ENCODE measurements at places on chromosomes 6 and 20.

DNA sequence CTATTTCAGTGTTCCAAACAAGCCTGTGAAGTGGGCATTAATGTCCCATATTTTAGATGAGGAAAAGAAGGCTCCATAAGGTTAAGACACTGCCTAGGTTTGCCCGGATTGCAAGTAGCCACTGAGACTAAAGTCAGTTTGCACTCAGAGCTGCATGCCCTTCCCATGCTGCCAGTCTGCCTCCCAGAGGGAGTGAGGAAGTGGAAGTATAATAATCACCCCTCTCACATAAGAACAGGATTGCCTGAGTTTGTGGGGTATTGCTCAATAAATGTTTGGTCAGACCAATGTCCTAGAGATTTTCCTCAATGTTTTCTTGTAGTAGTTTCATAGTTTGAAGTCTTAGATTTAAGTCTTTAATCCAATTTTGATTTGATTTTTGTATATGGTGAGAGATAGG is 43.9 kb upstream of the CLIC5 start:
- DNase-seq = no peak

DNA sequence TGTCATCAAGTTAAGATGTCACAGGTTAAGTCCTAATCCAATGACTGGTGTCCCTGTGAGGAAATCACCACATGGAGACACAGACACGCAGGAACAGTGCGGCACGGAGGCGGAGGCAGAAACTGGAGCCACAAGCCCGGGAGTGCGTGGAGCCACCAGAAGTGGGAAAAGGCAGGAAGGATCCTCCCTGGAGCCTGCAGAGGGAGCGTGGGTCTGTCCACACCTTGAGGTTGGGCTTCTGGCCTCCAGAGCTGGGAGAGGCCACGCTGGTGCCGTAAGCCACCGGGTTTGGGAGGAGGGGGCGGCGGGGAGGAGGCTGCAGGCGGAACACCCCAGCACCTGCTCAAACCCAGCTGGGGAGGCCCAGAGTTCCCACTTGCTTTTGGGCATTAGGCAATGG is 3.8 kb downstream of the CABLES2 start:
- DNase-seq = no peak

DNA sequence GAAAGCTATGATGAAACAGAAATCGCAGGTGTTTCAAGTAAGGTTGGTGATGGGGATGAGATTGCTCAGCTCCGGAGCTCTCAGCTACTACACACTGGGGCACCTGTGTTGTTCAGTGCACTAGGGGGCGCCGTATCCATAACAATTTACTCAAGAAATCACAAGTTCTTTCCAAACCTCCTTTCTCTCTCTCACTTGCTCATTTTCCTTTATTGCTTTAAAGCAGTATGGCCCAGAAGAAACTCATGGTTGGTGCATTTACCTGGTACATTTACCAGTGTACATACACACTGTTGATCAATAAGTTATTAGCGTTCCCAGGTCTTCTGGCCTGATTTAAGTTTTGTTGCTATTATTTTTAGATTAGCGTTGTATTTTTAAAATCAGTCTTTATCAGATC is 235.2 kb upstream of the TAB2 start:
- DNase-seq = peak; percentile 65

GRCh38 chr6:12266571-12266970 is 23.6 kb upstream of the EDN1 start:
- no peak for DNase-seq

DNA sequence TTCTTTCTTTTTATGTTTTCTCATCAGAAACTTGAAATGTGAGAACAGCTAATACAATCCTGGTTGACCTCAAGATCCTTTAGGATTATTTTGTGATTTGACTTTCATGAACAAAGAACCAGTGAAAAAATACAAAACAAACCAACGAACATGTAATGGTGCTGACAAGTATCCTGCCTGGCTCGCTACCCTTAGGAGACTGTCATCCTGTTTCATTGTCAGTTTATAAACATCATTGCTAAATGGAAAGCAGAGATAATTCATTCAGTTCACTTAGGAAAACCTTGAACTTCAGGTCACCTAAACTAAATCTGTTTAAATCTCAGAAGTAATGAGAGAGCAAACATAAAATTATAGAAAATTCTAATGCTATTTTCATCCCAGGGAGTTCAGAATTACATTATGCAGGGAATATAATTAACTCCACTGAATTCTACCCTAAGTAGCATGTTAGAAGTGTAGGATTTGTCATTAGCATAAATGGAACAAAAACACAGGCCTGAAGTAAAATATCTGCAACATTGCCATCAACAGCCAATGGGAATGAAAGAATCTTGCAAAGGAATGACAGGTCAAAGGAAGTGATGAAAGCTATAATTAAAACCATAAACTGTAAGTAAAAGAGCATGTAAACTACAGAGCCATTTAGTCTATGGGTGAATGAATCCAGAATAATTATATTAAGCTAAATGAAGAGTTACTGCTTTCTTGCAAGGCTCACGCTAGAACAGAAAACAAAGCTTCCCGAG is 401.2 kb upstream of the MANEA start:
- DNase-seq = no peak

DNA sequence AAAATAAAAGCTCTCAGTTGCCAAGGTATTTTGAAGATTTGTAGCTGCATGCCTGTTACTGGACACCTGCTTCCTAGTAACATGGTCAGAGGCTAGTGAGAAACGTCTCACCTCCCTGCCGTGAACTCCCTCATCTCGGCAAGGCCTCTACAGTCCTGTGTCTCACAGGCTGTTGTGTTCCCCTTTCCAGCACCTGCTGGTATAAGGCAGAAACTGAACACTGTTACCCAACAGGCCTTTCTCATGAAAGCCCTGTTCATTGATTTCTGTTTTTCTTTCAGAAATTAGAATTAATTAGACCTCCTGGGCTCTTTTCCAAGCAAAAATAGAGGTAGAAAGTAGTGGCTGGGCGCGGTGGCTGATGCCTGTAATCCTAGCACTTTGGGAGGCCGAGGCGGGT is 17.6 kb upstream of the SRSF3 start:
- DNase-seq = no peak

DNA sequence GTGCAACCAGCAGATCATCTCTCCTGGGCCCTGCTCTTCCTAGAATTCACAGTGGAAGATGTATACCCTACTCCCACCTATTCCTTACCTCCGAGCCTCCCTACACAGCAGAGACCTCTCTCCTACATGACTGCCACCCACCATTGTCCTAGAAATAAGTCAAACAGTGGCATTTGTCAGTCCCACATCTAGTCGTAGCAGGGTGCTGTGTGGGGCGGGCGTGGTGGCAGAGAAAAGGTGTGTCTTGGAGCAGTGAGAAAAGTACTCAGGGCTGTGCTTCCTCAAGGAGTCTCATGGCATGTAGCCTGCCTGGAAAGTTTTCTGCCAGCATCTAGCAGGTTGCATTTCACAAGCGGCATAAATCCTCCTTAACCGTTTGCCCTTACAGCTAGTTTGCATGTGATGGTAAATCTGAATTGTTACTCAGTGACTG is 59.4 kb upstream of the PTGIS start:
- no peak for DNase-seq

GRCh38 chr6:167526465-167527368 is 201.8 kb downstream of the TTLL2 start:
- no peak for DNase-seq

DNA sequence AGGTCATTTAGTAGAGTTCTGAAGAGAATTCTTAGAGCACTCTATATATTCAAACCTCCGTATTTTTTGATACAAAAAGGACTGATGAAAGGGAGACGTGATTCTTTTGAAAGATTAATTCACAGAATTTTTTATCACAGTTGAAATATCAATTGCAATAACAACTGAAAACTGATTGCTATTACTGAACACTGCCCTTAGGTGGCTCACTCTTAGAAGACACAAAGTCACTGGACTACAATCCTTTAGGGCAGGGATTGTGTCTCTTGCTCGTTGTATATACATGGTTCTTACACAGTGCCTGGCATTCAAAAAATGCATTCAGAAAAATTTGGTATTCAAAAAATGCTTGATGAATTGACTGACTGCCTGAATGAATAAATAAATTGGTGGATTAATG is 17.1 kb upstream of the CALHM6 start:
- DNase-seq = peak; percentile 22

DNA sequence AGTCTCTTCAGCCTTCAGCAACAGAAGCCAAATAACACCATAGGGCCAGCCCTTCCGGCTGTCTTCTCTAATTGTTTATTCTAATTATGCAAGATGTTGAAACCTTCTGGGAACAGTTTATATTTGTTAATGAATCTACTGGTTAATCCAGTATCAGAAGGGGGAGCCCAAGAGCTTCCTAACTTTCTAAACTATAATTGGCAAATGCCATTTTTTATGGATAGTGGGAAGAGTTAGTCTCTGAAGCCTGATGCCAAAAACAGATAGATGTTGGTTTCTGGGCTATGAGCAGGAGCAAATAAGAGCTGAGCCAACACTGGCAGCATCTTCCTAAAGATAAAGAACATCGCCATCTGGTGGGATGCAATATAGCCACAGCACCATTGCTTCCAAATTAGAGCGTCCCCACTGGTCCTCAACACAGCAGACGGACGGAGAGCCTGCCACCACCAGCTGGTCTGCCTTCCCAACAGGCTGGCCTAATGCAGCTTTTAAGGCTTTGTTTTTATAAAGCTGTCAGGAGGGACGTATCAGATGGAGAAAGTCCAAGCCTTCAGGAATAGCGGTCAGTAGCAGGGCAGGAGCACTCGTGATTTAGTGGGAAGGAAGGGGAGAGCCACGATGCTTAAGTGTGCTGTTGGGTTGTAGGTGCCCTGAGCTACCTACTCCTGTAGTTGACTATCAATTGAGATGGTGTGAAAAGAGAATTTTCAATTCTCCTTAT is 118.8 kb downstream of the RALGAPA2 start:
- DNase-seq = peak; percentile 5

DNA sequence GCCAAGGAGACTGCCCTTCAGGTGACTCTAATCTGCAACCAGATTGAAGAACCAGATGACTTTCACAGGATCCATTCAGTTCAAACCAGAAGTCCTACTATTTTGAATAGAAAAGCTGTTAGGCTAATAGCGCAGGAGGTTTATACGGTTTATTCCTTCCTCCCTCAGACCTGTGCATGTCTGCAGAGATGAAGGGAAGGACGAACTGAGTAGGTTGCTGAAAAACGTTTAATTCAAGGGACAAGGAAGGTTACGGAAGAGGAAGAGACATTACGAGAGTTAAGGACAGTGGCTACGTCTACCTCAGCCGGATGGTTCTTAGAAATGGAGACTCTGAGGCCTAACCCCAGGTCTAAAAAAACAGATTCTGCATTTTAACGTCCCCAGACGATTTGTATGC is 978 bp downstream of the AURKA start:
- DNase-seq = no peak

DNA sequence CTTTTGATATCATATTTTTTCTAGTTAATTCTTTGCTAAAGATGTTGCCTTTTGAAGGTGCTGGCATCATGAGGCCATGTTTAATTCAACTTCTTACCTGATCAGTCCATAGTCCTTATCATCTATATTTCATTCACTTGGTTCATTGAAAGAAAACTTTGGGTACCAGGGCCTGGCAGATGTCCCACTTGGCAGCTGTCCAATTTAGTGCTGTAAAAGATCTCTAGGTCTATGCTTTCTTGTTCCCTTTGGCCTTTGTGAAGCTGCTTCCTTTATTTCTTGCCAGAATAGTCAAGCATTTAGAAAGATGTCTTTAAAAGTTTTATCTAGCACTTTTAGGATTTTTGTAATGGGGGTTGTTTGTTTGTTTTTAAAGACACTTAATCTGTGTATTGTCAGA is 61.7 kb upstream of the EYA4 start:
- DNase-seq = peak; percentile 10

DNA sequence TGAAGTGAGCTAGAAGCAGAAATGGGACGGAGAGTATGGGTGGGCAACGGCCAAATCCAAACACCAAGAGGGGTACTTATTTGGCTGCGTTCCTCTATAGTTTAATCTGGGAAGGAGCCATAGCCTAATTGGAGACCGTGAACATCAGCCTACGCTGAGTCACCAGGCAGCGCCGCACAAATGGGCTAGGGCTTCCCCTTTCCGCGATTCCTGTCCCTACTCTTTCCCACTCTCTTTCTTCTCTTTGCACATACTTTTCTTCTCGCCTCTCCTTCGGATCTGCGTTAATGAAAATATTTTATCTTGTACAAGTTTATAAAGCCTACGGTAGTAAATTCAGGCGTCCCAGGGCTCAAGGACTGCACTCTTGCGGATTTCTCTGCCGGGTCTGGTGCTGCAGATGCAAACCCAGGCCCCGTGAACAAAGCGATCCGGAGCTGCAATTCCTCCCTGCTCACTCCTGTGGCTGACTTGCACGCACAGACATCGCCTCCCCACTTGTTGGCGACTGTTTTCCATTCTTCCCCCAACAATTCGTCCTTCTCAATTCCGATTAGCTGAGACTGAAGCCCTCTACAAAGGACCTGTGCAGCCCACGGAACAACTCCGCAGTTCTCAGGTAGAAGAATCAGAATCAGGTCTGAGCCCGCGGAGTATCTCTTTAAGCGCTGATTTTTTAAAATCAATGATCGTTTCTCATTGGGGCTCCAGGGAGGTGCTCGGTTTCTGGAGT is 4.2 kb upstream of the TBX18 start:
- DNase-seq = no peak

- no peak for DNase-seq
Observed at GRCh38 chr6:175680-176079, 116.6 kb upstream of the DUSP22 start.

DNA sequence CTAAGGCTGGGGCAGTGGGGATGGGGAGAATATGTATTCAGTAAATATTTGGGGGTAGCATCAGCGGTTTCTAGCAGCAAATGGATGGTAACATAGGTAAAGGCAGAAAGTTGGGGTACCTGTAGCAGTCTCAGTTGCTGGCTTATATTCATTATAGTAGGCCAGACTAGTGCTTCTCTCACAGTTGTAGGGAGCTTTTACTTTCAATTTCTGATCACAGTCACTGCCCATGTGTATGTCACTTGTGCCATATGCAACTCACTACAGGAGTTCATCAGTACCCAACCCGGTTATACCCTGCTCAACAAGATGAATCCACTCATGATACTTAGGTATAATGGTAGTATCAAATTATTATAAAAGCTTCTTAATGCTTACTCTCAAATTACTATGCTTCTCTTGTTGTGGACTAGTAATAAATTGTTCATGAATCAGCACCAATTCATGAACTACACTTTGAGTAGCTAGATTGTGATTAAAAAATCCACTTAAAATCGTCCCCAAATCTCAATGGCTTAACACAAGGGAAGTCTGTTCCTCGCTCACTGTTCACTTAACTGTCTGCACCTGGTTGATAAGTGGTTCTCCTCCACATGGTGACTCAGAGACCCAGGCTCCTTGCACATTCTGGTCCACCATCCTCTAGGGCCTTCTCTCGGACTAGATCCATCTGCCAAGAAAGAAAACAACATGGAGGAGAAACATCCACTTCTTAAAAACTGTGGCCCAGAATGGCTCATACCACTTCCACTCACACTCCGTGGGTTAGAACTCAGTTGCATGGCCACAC is 31.3 kb upstream of the MYLIP start:
- DNase-seq = no peak

DNA sequence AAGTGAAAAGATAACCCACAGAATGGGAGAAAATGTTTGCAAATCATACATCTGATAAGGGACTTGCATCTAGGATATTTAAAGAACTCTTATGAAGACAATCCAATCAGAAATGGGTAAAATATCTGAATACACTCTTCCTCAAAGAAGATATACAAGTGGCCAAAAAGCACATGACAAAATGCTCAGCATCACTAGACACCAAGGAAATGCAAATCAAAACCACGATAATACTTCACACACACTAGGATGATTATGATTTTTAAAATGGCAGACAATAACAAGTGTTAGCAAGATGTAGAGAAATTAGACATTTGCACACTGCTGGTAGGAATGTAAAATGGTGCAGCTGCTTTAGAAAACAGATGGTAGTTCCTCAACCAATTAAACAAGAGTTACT is 34.8 kb upstream of the SIRT5 start:
- no peak for DNase-seq

GRCh38 chr6:154297721-154298120 is 58.9 kb downstream of the IPCEF1 start:
- DNase-seq = no peak

All from hematopoietic multipotent progenitor cell treated with erythropoietin and hydrocortisone succinate and interleukin-3 and kit ligand, for 15 days (in vitro differentiated cells).